EH (cell line): ENCODE measurements at places on chromosomes 11 and 22.

DNA sequence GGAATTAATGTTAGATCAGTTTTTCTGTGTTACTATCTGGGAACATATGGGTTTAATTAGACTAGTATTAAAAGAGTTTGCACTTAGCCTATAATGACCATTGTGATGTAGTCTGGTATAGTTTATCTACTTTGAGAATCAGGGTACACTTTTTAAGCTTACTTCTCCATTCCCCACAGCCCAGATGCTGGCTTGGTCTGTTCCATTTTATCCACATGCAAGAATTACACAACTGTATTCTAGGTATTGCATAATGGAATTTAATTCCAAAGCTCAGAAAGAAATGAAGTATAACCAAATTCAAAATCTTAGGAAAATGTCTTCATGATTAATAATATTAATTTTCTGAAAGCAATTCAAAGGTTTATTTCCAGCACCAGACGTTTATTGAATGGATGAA is 122.2 kb upstream of the PDGFD start:
- DNase-seq: no peak

- DNase-seq: peak; percentile 23
Measured at GRCh38 chr11:79388201-79388600, 52.6 kb downstream of the TENM4 start.

DNA sequence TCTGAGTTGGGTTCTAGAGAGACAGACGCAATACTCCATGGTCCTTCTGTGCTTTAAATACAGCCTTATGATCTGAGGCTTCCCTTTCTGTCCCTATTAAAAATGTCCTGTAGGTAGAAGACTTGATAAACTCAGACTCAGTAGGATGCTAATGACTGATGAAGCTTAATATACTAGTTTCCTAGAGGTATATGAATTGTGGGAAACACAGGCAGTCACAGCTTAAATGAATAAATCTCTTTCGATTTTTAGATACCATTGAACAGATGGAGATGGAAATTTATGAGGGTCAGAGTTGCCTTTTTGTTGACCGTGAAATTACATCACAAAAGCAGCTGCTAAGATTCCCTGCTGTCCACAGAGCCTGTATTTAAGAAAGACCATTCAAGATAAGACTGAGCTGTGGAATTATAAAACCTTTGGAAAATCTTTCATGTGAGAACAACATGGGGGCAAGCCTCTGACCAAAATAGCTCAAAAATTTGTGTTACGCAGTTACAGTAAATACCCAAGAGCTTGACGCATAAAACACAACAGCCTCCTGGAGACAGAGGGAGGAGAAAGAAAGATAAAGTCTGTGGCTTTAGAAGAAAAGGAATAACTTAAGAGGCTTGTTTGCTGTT is 172.3 kb downstream of the AASDHPPT start:
- DNase-seq: no peak

DNA sequence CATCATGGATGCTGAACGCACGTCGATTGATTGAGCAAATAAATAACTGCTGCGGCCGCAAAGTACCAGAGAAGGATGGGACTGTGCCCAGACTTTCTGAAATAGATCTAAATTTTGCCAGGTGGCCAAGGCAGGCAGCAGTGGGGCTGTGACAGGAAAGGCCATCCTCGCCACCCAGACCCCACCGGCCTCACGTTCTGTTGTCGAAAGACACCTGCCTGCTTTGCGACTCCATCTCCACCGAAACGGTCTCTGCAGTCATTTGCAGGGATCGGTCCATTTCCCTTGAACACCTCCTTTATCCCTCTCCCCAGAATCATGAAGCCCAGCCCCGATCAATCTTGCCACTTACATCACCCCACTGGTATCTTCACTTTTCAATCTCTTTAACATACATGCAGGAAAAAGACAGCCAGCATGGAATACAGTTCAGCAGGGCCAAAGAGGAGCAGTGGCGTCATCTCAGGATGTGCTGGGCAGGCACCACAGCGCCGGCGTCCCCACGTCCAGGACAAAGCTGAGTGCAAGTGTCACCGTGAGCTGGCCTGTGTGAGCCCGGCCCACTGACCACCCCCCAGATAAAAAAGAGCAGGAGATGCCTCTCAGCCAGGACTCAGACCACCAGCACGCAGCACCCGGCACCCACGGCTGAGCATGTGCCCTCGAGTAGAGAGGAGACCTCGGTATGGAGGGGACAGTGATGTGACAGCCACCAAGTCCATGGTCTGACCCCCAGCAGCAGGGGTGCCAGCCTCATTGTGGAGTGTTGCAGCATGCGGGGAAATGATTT is 610.3 kb downstream of the TBC1D22A start:
- no peak for DNase-seq

- peak; percentile 5 for DNase-seq
Measured at GRCh38 chr22:48438800-48439559, 1388.7 kb downstream of the BRD1 start.

DNA sequence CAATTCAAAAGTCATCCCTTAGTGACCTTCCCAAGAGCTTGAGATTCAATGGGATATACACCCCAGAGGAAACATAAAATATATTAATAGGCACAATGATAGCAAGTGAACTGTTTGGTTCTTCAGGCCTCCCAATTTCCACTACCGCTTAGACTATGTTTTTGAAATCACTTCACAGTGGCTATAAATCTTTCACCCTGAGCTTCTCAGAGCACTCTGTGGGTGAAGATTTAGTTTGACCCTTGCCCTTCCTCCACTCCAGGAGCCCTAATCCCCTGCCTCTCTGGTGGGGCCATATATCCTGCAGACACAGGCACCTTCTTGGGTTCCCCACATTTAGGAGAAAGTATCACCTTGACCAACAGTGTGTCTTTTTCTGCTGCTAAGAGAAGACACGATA is 186.9 kb upstream of the PITPNB start:
- no peak for DNase-seq

DNA sequence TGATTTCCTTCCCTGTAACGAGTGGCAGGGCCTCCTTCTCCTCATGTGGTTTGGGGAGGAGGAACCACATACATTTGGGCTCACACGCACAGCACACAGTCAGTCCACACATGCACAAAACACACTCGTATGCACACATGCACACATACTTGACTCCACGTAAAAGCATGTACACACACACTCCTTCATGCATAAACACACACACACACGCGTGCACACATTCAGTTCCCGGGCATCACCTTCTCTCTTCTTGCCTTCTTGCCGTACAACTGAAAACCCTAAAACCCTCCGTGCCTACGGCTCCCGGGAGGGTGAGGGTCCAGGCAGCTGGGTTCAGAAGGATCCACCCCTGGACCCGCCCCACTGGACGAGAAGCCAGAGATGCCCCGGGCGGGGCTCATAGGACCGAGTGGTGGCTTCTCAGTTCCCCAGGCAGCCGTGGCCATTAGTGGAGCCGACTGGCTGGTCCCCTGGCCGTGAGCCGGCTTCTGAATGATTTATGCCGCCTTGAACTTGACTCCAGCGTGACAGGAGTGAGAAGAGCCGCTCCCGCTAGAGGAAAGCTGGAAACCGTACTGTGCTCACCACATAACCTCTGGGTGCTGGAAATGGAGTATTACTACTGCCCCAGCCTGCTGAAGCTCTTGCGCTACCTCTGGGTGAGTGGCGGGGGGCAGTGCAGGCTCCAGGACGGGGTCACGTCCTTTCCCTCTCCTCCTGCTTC is 117.4 kb downstream of the KIAA1671 start:
- no peak for DNase-seq

GRCh38 chr11:109680127-109680526 is 258.1 kb downstream of the C11orf87 start:
- peak; percentile 8 for DNase-seq

GRCh38 chr11:63845303-63845702 is 6.4 kb downstream of the MARK2 start:
- peak; percentile 78 for DNase-seq

DNA sequence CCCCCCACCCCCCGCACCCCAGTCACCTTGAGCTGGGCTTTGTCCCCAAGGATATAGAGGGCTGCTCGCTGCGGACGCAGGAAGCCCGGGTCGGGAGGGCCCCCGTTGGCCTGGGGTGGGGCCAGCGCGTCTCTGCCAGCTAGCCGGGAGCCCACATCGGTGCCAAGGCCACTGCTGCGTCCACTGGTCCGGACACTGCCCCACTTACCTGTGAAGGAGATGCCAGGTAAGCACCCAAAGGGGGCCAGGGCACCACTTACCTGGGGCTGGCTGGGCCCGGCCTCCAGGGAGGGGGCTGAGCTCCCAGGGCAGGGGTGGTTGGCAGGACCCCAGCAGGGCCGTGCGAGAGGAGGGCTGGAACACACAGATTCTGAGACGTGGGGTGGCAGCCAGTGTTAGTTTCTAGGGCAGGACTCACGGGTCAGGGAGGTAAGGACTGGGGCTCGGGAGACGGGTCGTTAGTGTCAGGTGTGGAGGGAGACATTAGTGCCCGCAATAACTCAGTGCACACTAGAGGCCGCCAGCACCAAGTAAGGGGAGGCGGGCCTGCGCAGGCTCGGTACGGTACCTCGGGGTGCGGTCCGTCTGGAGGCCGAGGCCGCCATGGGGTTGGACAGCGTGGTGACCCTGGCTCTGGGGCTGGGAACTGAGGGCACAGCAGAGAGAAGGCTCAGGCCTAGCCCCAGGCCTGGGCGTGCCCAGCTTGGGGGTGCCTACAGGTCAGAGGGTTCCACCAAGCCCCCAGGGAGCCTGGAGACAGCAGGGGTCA is 18.2 kb downstream of the SBF1 start:
- no peak for DNase-seq

- no peak for DNase-seq
Measured at GRCh38 chr11:26688701-26689100, 33.2 kb downstream of the SLC5A12 start.

DNA sequence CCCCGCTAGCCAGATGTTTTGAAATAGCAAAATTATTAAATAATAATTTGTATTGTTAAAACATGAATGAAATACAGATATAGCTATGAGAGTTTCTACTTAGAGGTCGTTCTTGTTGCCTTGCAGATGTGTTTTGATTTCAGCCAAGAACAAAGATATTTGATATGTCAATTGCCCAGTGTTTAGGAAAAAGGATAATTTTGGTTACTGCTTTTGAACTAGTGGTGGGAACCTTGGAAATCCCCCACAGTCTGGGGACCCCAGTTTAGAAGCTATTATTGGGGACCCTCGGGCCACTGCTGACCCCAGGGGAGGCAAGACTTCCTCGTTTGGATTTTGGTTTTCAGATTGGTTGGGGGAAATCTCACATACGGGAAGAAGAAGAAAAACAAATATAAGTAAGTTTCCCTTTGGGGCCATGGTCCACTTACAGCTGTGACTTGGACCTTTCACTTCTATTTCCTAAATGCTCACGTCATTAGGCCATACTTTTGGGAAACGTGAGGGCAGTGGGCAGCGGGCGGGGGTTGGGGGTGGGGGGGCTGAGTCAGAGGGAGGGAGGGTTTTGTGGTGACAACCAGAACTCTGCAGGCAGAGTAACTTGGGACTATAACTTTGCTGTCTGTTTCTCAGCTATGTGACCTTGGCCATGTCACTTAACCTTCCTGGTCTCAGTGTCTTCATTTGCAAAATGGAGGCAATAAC is 37.0 kb downstream of the LDLRAD3 start:
- no peak for DNase-seq

- peak; percentile 80 for DNase-seq
Measured at GRCh38 chr11:66429983-66430602, 8.6 kb downstream of the MRPL11 start.

DNA sequence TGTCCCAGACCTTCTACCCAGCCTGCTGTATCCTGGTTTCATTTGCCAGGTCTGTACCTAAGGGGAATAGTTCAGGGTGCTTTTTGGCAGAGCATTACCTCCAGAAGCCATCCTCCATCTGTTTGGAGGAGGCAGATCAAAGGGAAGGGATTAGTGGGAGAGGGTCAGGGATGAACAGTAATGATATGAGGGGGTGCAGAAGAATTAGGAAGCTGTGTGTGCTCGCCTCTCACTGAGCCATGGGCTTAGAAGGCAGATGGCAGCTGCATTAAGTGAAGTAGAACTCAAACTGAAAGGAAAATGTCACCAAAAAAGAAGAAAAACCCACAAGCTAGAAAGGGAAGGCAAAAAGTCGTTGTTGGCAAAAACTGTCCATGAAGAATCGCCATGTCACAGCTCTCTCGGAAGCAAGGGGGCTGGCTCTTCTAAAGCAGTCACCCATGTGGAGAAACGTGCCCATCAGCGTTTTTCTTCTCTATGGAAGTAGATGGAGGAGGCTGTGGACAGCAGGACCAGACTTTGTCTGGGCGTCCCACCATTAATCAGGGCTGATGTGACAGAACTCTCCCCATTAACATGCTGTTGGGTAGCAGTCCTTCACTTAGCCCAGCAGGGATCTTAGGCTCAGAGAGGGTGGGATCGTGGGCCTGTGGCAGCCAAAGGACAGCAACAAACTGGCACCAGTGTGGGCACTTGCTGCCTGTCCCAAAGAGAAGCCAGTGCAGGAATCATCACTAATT is 46.8 kb downstream of the CEP164 start:
- DNase-seq: no peak
